ENCODE measurements at places on chromosomes 7 and 10. TPM values are rescaled to one million over a fixed set of nuclear protein-coding genes. Genes with fewer than 3 reads are reported as not detected.

DNA sequence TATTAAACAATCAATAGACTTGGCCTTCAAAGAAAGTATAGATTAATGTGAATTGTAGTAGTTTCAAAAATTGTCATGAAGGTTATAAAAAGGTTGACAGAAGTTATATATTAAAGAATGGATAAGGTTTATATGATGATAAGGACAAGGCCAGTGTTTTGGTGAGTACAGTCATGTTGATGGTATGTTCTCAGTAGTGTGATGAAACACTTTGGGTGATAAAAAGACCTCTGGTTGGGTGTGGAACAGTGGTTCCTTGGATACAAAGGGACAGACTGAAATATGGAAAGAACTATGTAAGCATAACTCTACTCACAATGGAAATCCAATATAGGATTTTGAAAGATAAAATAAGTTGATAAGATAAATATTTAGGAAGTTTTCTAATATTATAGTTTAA lies 866.3 kb downstream of the ANKRD7 start:
- DNase-seq, result peak; percentile 12

DNA sequence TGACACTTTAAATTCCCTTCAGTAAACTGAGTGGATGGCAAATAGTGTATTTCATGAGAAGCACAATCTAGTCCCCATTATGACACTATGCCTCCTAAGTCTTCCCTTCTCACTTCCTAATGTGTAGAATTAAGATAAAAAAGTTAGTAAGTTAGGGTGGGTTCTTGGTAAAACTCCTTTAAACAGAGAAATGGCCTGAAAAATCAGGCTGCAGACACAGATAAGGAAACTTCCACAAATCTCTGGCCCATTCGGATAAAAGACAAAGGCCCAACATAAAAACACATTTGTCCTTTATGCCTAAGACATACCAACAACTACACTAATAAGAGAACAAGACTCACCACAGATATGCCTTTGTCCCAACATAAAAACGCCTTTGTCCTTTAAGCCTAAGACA lies 21.5 kb downstream of the AKR1C8 start:
- no peak for DNase-seq

DNA sequence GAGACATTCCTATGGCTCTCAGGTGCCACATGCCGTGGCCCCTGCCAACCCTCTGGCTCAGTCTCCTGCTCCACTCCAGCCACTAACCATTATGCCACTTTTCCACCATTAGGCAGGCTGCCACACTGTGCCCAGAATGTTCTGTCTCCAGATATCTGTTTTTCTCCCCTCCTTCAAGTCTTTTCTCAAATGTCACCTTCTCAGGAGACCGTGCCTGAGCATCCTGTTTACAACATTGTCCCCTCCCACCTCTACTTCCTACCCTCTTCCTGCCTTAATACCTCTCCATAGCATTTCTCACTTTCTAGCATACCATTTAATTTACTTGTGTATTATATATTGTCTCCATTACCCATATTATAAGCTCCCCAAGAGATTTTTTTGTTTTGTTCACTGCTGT lies 162.5 kb upstream of the LYZL2 start:
- DNase-seq, result no peak

DNA sequence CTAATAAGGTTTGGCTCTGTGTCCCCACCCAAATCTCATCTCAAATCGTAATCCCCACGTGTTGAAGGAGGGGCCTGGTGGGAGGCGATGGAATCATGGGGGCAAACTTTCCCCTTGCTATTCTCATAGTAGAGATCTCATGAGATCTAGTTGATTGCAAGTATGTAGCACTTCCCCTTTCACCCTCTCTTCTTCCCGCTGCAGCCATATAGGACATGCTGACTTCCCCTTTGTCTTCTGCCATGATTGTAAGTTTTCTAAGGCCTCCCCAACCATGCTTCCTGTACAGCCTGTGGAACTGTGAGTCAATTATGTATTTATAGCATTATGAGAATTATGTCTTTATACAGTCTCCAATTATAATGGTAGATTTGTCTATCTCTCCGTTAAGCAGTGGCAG lies 594.5 kb downstream of the ACTR3B start:
- DNase-seq, result no peak

DNA sequence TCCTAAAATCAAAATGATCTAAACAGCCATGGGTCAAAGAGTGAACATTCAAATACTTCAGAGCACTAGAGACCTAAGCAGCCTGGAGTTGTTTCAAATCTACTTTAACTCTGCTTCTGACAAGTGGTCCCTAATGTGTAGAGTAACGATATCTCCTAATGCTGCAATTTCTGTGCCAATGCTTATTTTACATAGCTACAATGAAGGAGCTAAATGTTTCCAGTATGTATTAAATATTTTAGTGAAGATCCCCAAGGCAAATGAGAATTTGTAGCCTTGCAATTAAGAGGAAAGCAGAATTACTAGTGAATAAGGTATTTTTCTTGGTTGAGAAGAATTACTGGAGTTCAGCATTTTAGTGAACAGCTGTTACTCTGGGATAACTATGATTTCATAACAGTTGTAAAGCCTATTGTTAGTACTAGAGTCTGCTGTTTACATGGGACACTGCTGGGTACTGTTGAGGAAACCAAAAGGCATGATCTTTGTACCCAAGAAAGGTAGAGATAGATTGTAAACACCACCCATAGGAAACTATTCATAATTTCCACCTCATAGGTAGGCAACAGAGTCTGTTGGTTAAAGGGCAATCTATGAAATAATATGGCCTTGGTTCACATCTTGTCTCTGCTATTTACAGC lies 271.9 kb downstream of the PLXDC2 start:
- DNase-seq, result no peak

- peak; percentile 48 for DNase-seq
These were observed 18.1 kb upstream of the OIT3 start for GRCh38 chr10:72875250-72876055.

DNA sequence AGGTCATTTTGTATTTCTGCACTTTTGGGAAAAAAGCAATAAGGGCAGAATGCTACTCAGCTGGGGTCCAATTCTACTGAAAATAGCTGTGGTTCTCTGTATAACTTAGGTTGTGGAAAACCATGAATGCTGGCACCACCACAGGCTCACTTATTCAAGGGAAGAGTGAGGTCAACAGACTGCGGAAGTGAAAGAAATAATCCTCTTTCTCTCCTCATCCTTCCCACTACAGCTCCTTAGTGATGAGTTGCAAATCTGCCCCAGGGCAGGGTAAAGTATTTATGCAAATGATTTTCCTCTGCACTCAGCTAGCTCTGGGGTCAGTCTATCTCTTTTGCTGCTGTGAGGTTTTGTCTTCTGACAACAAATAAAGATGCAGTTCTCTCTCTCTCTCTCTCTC lies 74.1 kb upstream of the PTPRZ1 start:
- no peak for DNase-seq

GRCh38 chr7:96287559-96287958 lies 34.3 kb downstream of the SLC25A13 start:
- DNase-seq, result no peak

GRCh38 chr10:81874875-81875466 lies at the start of gene NRG3:
NRG3 (plus strand) TSS chr10:81875194.
- no peak for DNase-seq

GRCh38 chr7:32941181-32941580 lies 16.1 kb upstream of the FKBP9 start:
- no peak for DNase-seq

DNA sequence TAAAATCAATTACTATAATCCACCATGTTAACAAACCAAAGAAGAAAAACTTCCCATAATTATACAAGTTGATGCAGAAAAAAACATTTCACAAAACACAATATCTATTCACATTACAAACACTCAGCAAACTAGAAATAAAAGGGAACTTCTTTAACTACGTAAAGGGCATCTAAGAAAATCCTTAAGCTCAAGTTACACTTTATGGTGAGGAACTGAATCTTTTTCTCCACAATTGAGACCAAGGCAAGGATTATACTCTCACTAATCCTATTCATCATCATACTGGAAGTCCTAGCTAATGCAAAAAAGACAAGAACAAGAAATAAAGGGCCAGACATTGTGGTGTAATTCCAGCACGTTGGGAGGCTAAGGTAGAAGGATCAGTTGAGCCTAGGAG lies 159.9 kb downstream of the ZNF365 start:
- no peak for DNase-seq

GRCh38 chr10:97718178-97718577 lies 4.6 kb downstream of the MARVELD1 start:
- DNase-seq, result no peak

- peak; percentile 93 for DNase-seq
These were observed 40.6 kb downstream of the NHLRC2 start for GRCh38 chr10:113895018-113895417.

GRCh38 chr10:28054228-28054860 lies 55.5 kb upstream of the ODAD2 start:
- peak; percentile 79 for DNase-seq

GRCh38 chr7:16744518-16745250 lies 8.9 kb upstream of the TSPAN13 start:
- DNase-seq, result no peak

DNA sequence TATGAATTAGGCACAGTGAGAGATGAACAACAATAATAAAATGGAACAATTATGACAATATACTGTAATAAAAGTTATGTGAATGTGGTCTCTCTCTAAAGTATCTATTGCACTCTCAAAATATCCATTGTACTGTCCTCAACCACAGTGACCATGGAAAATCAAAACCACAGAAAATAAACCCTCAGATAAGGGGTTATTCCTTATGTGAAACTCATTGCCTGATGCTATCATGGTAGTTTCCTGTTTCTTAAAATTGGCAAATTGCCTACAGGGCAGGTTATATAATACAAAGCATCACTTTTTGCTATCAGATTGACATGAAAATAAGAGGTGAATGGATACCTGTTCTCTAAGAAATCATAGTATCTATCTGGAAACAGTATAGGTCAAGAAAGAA lies 3.8 kb downstream of the MCM10 start:
- no peak for DNase-seq

DNA sequence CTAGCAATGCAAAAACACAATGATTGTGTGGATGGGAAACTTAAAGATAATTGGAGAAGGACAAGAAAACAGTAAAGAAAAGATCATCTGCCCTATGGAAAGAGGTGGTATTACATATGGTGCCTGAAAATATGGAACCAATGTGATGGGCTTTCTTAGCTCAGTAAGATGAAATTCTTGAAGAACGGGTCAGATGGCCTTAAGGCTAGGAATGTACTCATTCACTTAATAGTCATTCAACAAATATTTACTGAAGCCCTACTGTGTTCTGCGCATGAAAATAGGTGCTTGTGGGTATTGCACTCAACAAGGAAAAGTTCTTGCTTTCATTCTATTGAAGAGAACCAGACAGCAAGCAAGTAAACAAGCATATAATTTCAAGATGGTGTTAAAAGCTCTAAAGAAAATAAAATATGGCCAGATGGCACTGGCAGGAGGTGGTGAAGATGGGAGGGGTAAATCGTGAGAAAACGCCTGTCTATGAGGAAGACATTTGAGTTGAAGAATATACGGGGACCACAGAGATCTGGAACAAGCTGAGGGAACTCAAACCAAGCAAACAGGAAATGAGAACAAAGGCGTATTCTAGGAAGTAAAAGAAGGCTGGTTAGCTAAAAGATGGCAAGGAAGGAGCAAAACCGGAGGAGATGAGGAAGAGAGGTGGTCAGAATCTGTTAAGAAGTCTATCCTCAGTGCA lies 179.7 kb downstream of the ANK3 start:
- DNase-seq, result peak; percentile 6

DNA sequence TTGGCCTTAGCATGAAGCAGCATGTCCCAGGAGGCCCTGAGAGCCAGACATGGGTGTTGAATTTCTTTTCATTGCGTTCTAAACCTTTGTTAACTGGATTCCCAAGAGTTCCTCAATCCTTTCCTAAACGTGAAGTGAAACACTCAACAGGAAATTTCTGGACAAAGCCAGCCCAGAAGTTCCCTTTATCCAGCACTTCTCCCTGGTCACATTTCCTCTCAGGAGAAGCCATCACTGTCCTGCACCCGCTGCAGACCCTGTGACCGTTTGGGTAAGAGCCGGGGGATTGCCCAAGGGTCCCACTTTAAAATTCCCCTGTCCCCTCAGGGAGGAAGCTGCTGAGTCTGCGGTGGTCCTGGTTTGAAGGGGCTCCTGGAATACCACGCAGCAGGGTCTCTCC lies 88.0 kb upstream of the ZPBP start:
- DNase-seq, result no peak

DNA sequence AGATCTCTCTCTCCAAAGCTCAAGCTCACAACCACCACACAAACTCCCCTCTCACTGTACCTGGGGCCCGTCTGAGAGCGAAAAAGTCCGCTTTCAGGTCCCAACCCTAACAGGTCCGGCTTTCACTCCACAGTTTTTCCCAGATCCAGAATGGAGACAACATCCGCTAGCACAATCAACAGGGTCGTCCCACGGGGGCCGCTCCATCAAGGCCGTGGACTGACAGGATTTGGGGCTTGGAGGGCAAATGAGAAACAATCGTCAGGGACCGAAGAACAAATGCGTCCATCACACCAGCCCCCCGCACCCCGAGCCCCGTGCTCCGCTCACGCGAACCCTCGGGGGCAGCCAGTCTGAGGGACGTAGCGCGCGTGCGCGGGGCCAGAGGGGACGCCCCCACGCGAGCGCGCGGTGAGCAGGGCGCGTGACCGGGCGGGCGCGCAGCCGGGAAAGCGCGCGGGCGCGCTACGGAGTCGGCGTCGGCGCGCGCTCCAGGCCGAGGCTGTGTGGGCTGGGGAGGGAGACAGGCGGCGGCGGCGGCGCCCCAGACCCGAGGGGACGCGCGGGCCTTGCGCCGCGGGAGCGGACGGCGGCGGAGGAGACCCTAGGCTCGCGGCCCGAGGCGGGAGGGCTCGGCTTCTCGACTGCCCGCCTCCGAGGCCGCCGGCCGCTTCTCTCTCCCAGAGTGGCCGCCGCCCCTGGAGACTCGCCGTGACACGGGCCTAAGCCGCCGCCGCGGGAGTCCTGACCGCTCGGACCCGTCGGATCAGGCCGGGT lies at the start of gene SLK:
Gene SLK (plus strand): TSS at position 470 of the 777 bp plus-strand sequence. CDS start 606 bp downstream, outside the sequence.
- DNase-seq, result no peak

DNA sequence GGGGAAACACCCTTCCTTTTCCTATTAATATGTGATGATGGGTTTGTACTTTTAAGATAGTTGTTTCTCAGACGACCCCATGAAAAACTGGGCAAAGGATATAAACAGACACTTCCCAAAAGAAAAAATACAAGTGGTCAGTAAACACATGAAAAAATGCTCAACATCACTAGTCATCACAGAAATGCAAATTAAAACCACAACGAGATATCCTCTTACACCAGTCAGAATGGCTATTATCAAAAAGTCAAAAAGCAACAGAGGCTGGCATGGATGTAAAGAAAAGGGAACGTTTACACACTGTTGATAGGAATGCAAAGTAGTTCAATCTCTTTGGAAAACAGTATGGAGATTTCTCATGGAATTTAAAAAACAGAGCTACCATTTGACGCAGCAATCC lies 111.4 kb upstream of the ZEB1 start:
- DNase-seq, result peak; percentile 1

- DNase-seq, result no peak
These were observed 72.9 kb downstream of the DOCK4 start for GRCh38 chr7:112133328-112133727.

TRIM50 gene
- total RNA-seq, result 0.05 TPM

TMEM184A gene
- 2.6 TPM for total RNA-seq

GTF2IRD1 gene
- 52.2 TPM for total RNA-seq

COBL gene
- 1.4 TPM for total RNA-seq

RTKN2 gene
- 4.7 TPM for total RNA-seq

HERC4 gene
- total RNA-seq, result 71.3 TPM

CALHM1 gene
- total RNA-seq, result not detected
